EH (cell line): ENCODE measurements at places on chromosomes 4 and X.

DNA sequence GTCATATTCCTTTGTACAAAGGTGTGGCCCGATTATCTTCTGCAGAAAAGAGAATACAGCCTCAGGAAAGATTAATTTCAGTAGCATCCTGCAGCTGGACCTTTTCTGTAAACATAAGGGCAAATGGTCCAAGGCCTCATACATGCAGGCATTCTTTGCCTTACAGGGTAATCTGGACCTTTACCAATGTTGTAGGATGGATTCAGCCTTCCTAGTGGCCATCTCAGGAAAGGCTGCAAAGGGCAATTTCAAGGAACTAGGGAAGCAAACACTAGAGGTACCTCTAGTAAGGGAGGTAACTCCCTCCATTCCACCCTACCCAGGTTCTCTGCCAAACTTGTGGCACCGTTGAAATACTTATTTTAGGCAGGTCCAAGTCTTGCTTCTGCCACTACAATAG lies 43.0 kb downstream of the UGT2B28 start:
- DNase-seq = no peak

- no peak for DNase-seq
Measured at GRCh38 chr4:145453163-145453520, 28.5 kb upstream of the SMAD1 start.

GRCh38 chr4:147776716-147777115 lies 44.8 kb downstream of the ARHGAP10 start:
- no peak for DNase-seq

DNA sequence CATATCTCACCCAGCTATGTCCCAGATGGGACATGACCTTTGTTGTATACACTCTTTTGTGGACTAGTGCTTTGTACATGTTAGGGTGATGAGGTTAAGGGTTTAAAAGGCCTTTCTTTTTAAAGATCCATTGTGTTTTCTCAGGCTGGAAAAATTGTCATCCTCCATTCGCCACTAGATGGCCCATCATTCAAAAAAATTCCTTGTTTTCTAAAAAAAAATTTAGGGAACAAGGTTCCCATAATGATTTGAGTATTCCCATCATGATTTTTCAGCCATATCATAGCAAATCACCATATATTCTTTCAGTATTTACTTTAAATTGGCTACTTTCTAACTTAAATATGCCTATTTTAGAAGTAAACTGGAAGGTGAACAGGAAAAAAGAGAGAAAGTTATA lies 91.9 kb upstream of the TMEM164 start:
- peak; percentile 2 for DNase-seq

DNA sequence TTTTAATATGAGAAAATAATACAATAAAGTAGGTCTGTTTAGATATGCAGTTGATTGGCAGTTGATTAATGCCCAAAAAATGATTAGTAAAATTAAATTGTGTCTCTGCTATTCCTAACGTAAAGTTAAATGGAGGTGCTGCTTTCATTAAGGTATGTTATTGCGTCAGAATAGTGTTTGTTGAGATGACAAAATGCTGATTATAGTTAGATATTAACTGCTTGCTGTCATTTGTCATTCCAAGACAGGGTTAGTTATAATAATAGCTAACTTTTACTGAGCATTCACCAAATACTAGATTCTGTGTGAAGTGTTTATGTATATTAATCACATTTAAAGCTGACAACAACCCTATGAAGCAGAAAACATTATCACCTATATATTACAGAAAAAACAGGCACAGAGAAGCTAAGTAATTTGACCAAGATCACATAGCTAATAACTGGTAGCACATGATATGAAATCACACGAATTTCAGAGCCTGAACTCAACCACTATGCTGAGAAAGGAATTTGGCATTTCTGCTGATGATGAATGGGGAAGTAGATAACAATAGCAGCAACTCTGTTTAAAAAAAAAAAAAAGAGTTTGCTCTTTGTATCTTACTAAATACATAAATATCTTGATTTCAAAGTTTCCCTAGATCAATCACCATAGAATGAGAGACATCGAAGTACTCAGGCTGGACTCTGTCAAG lies 59.7 kb upstream of the WDR44 start:
- DNase-seq = no peak

GRCh38 chrX:123230798-123231197 lies 46.7 kb downstream of the GRIA3 start:
- no peak for DNase-seq

GRCh38 chrX:84363663-84364062 lies 138.6 kb downstream of the HDX start:
- no peak for DNase-seq

DNA sequence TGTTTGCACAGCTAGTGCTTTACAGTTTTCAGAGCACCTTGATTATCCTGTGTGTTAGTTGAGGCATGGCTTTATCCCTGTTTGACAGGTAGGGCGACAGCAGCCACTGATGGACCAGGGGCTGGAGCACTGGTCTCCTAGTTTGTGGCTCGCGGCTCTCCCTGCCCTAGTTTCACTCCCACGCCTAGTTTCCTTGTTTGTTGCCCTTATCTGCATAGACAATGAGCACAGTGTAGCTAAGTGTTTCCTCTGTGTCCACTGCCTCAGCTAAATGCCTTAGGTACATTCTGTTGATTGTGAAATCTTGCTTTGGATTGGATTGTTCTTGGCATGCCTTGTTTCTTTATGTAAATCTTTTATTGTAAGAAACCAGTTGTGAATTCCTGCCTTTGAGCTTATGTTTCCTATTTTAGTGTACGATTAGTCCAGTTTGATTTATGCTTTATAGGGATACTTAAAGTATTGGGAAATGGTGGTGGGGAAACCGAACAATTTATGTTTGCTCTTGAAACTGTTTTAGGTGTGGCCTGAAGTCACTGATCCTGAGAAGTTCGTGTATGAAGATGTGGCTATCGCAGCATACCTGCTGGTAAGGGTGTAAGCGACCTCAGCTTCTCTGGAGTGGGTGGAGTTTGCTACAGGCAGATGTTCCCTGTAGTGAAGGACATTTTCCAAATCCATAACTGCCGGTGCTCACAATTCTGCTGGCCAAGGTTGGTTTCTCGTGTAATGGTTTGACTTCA lies 11.0 kb downstream of the TRMT44 start:
- DNase-seq = no peak

GRCh38 chr4:150952167-150952845 lies 62.8 kb downstream of the LRBA start:
- DNase-seq = no peak

DNA sequence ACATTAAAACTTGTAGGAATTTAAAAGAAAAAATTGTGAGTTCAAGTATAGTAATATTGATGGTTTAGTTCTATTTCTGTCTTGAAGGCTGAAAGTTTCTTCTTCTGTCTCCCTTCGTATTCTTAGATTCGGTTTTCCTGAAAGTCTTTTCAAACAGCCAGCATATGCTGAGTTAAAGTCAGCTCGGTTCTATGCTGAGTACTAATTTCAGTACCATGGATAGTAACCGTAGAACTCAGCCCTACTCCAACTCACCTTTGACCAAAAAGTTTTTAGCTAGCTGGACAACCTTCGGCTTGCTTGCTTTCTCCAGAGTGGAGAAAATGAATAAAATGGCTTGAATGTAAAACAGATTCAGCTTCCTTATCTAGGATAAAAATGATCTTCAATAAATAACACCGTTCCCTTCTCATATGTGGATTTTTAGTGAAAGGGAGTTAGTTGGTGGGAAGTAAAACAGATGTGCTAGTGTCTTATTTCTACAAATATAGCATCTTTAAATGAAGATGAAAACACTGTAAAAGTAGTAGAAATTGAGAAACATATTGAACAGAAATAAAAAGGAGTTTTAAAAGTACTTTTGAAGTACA lies 5.2 kb downstream of the POU4F2 start:
- peak; percentile 39 for DNase-seq

- peak; percentile 24 for DNase-seq
Measured at GRCh38 chrX:69238114-69238886, 73.0 kb upstream of the PJA1 start.

GRCh38 chrX:151227627-151228026 lies 51.2 kb downstream of the GPR50 start:
- no peak for DNase-seq

- peak; percentile 67 for DNase-seq
Measured at GRCh38 chrX:150234126-150234525, 129.0 kb upstream of the MAMLD1 start.
